ENCODE measurements at places on chromosomes 4 and X.

DNA sequence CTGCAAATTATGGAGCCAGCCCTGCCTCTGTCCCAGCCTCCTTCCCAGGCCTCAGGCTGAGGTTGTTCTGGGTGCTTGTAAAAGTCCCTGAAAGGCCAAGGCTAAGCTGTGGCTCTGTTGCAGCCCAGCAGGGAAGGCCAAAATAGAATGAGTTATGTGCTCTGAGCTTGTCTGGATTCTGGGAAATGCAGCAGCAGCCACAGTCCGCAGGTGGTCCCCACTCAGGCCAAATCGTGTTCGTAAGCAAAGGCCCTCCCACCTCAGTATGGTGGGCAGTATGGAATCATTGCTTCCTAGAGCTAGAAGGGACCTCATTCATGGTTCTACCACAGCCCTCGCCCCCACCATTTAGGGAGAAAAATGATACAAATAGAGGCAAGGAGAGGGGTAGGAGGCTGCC is 4.7 kb upstream of the TCEAL1 start:
- DNase-seq = no peak

GRCh38 chr4:84470204-84470785 is 28.8 kb downstream of the NKX6-1 start:
- no peak for DNase-seq

GRCh38 chr4:183907871-183908683 is 3.0 kb downstream of the STOX2 start:
- DNase-seq = no peak

DNA sequence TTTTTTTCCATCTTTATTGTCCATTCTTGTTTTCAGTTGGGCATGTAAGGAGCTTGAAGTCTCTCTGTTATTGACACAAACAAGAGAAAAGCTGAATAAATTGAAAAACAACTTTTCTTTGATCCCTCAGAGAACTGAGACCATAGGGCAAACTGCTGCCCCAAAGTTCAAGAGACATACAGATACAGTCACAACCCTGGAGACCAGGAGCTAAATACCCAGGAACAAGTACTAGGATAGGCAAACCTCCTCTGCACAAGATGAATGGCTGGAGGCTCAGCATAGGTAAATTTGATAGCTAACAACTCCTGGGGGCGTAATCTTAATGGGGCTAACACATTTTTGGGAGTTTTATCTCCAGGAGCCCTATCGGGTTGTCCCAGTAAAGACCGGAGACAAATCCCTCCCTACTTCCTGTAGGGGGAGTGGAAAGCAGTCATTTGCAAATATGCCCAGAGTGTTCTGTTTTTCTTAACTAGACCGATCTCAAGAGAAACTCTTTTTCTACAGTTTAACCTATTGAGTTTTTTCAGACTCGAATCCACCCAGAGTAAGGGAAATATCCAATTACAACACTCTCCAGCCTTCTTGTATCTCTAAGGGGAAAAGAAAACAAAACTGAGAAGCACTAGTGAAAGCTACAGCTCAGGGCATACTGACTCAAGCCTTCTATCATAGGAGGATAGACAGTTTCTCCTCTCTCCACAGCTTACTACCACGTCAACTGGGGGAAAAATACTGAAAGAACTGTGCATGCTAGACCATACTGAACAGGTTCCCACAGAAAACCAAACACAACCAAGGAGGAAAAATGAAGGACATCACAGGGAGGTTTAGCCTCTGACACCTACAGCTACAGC is 23.1 kb downstream of the MAGEA8 start:
- DNase-seq = no peak

- DNase-seq = peak; percentile 58
These were observed 651 bp upstream of the SAP30 start for GRCh38 chr4:173370130-173370476.

DNA sequence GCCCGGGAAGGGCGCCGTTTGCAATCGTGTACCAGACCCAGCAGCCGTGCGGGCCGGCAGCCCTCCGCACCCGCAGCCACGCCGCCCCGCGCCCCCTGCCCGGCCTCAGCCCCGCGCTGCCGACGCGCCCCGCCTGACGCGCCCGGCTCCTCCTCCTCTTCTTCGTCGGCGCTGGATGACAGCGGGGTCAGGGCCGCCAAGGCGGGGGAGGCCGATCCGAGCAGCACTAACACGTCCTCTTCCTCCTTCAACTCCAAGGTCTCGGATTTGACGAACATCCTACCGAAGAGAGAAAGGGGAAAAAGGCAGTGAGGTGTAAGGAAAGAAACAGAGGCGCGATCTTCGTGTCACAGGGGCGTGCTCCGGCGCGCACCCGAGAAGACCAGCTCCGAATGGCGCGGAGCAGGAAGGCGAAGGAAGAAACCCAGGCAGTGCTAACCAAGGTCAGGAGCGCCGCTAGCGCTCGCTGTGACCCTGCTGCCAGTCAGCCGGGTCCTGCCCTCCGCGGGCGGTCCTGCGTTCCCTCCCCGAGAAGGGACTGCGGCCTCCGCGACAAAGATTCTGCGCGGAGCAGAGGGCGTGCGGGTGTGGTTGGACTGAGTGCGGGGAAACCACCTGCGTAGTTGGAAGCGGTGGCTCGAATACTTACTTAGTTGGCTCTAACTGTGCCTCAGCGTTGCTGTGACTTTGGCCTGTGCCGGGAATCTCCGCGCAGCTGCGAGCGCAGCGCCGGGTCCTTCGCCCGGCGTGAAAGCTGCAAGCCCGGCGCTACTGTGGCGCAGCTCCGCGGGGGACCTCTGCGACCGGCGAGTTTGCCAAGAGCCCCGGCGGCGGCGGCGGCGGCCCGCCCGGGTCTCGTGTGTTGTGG is 548 bp downstream of the NEUROG2 start:
- DNase-seq = no peak

DNA sequence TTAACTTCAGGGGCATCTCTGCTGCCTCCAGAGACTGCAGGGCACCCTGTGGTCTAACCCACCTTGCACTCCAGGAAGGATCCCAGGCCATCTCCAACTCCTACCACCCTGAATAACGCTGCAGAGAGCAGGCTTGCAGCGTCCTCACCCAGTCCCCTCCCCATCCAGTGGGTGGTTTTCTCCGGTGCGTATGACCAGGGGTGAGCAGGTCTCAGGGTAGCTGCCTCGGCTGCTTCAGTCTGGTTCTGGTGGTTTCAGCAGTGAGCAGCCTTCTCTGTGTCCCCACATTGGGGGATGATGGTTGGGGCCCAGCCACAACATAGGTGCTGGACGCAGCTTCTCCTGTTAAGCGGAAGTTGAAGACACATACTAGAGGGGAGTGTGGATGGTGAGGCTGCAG is 38.6 kb upstream of the SORCS2 start:
- no peak for DNase-seq

DNA sequence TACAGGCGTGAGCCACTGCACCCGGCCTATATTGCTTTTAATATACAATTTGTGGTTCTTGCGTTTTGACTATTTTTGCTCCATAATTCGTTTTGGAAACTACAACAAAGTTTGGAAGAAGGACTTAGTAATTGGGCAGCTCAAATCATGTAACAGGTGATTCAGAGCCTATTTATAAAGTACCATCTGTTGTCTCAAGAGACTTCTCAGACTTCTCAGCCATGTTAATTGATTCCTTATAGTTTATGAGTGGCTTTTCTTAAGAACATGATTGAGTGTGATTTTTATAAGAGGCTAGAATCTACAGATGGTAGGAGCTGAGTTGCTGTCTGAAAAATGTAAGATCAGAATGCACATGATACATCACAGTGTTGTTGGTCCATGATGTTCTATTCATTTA is 240.2 kb downstream of the ADGRL3 start:
- DNase-seq = no peak

- DNase-seq = no peak
These were observed 84.1 kb downstream of the TBCK start for GRCh38 chr4:106231931-106232330.

- DNase-seq = no peak
These were observed 184.3 kb downstream of the PPP3CA start for GRCh38 chr4:101162990-101163380.

DNA sequence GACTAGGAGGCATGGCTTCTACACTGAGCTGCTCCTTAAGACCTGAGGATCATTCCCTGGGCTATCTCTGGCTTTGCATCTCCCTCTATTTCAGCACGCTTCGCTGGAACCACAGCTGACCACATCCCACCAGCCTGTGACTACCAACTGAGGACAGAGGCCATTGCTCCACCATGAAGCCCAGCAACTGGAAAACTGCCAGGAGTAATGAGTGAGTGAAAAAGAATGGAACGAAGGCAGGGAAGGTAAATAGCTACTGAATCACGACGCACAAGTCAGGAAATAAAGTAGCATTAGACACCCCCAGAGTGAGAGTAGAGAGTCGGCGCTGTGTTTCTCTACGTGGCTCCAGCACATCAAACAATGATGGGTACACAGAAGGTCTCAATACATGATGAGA is 314.7 kb downstream of the LDB2 start:
- no peak for DNase-seq

DNA sequence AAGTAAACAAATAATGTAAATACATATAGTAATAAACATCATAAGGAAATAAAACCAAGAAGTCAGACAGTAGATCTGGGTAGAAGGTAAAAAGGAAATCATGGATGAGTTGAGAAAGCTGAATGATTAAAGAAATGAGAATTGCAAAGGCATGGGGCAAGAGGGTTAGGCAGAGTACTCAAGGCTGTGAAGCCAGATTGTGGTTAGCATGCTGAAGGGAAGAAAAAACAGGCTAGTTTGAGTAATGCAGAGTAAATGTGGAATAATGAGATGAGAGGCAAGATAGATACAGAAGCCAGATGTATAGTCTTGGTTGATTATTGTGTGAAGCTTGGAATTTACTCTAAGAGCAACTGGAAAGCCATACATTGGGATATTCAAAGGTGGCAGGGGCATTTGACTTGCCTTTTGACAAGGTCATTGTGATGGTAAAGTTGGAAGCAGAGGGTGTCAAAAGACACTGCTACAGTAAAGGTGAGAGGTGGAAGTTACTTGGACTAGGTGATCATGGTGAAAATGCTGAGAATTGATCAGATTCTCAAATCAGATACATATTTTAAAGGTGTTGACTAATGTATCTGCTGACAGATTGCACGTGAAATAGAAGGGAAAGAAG is 307.0 kb downstream of the FSTL5 start:
- no peak for DNase-seq

GRCh38 chr4:95545546-95545945 is 3.2 kb downstream of the UNC5C start:
- DNase-seq = no peak

- DNase-seq = no peak
These were observed 79.0 kb downstream of the AFAP1 start for GRCh38 chr4:7860600-7861163.

DNA sequence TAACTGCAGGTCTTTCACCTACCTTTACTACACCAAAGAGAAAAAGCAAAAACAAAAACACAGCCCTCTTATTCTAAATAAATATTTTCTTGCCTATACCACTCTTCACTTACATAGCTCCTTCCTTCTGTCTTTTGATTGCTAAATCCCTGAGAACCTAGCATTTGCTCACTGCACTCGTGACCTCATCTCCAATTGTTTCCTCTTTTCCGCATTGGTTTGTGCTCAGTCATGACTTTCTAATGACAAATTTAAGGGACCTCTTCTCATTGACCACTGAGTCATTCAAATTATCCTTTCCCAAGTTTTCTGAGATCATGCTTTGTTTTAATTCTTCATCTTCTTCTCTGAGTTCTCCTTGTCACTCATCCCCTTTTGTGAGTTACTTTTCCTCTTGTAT is 1697.1 kb downstream of the STIM2 start:
- no peak for DNase-seq

DNA sequence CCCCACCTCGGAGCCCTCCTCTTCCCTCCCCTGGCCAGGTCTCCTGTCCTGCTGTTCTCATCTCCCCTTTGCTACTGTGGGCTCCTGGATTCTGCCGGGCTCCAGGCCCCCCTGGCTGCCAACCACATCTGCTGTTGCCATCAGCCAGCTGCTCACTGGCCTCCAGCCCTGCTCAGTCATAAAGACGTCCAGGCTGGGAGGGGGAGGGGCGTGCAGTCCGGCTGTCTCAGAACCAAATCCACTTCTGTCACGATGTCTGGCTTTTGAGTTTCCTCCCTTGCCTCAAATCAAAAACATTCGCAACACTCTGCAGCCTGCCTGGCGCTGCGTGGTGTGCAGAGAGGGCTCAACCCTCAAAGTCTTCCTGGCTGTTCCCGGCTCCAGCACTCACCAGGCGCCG is 7.1 kb downstream of the RASL11B start:
- DNase-seq = peak; percentile 58

DNA sequence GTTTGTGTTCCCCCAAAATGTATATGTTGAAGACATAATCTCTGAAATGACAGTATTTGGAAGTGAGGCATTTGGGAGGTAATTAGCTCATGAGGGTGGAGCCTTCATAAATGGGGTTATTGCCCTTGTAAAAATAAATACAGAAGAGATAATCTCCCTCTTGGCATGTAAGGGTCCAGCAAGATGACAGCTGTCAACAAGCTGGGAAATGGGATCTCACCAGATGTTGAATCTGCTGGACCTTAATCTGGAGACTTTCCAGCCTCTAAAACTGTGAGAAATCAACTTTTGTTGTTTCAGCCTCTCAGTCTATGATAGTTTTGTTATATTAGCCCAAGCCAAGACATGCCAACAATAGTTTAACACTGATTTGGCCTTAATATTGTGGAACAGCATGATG is 438.2 kb upstream of the PCDH7 start:
- DNase-seq = no peak

GRCh38 chr4:27148211-27148895 is 287.7 kb downstream of the STIM2 start:
- DNase-seq = no peak

- DNase-seq = no peak
These were observed 51.2 kb upstream of the RBMXL3 start for GRCh38 chrX:115138040-115138439.

GRCh38 chr4:181376058-181376457 is 867.1 kb upstream of the TENM3 start:
- DNase-seq = no peak

DNA sequence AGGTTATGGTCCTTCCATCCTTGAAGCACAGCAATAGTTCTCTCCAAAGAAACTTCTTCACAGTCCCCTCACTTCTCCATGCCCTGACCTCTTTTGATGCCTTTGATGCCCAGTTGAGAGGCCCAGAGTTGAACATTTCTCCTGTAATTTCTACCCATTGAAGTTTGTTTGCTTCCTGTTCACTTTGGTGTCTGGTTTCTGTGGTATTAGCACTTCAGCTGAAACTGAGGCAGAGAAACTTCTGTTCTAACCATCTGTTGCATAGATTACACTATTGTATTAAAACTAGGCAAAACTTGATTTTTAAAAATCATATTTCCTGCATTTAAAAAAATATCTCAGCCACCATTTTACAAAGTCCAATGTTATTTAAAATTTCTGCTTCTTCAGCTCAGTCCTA is 89.8 kb upstream of the ADGRG2 start:
- no peak for DNase-seq

All from posterior cingulate gyrus (tissue), 11 donors.